Upper lobe of left lung (tissue), 6 donors: ENCODE measurements at places on chromosomes 1 and 21.

DNA sequence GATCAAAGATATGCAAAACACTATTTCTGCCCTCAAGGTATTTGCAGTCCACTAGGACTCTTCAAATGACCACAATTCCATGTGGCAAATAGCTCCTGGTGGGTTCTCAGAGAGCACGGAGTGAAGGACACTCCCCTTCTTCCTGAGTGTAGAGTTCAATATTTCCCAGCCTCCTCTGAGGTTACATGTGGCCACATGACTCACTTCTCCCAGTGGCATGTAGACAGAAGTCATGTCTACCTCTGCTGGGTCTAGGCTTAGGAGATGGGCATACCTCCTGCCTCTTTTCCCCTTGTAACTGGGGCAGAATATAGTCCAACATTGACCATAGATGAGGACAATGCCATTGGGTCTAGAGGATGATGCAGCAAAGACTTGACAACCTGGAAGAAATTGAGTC, 191.4 kb downstream of the MIS18A start:
- DNase-seq: no peak

- DNase-seq: no peak
These were observed 15.4 kb downstream of the COL16A1 start for GRCh38 chr1:31688233-31688918.

DNA sequence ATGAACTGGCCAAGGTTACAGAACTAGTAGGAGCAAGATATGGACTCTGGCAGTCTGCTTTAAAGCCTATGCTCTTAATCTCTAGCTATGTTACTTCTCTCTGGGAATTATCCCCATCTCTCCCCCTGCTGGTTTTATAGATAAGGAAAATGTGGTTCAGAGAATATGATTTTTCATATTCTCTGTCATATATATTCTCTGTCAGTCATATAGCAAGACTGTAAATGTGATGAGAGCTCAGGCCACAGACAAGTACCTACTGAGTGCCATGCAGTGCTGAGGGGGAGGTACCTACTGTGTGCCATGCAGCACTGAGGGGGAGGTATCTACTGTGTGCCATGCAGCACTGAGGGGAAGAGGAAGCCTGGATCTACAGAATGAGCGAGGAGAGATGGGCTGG, 220.3 kb upstream of the FGGY start:
- no peak for DNase-seq

DNA sequence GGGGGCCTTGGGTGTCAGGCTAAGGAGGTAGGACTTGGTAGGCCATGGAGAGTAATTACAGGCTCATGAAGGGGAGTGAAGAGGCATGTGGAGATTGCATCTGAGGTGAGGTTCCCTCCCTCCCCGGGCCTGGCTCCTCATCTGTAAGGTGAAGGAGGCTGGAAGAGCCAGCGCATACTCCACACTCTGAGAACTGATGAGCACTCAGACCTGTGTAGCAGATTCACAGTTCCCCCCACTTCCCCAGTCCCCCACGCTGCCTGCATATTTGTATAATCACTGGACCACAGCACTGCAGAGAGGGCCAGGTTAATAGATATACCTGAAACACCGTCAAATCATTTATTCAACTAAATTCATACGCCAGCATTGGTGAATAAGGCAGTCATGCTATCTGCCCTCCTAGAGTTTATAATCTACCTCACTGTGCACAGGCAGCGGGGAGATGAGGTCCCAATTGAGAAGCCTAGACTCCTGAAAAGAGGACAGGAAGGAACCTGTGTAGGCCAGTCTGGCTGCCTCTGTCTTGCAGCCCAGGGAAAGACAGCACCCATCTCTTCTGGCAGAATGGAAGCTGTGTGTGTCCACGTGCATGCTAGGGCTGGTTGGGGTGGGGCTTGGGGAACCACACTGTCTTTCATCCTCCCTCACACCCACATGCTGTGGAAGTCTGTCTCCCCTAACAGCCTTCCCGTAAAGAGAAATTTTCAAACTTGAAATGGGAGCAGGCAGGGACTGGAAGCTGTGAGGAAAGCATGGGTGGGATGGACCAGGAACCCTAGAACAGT, 110.6 kb upstream of the ATP1A1 start:
- no peak for DNase-seq

DNA sequence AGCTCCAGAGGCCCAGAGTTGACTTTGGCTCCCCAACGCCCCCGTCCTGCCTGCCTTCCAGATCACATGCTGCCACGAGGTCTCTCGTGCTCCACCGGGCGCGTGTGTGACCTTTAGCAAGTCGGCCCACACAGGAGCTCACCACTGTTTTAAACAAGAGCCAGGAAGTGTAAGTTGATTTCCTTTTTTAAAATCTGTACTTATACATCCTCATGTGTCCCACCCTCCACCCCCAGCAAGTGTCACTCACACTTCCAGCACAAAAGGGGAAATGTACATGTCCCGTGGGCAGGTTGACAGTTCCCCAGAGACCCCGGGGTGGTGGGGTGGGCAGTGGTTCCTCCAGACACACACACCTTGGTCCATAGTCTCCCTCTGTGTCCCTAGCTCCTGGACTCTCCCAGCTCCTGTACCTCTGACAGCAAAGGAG, 84.4 kb downstream of the STUM start:
- peak; percentile 56 for DNase-seq

DNA sequence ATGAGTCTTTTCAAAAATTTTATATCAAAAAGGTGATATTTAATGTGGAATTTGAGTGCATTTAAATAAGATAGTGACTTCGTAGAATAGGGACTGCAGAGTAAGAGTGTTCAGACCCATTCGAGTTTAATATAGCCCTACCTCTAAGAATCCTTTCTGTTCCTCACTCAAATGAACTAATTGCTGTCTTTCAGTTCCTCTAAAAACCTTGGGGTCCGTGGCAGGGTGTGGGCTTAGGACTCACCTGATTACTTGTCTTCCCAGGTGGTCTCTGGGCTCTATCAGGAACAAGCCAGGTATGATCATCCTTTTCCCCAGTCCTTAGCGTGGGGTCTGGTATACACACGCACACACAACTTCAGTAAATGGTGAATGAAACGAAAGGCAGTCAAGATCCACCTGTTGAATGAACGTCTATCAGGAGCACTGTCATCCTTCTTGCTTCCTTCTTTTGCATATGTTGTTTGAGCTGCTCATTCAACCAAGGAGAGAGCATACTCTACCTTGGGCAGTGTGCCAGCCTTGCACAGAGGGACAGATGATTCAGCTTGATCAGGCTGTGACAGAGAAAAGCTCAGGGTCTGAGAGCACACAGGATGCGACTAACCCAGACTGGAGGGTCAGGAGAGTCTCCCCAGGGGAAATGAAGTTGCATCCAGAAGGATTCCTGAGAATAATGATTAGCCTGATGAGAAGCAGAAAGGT, 1.2 kb upstream of the RNF11 start:
- peak; percentile 75 for DNase-seq

DNA sequence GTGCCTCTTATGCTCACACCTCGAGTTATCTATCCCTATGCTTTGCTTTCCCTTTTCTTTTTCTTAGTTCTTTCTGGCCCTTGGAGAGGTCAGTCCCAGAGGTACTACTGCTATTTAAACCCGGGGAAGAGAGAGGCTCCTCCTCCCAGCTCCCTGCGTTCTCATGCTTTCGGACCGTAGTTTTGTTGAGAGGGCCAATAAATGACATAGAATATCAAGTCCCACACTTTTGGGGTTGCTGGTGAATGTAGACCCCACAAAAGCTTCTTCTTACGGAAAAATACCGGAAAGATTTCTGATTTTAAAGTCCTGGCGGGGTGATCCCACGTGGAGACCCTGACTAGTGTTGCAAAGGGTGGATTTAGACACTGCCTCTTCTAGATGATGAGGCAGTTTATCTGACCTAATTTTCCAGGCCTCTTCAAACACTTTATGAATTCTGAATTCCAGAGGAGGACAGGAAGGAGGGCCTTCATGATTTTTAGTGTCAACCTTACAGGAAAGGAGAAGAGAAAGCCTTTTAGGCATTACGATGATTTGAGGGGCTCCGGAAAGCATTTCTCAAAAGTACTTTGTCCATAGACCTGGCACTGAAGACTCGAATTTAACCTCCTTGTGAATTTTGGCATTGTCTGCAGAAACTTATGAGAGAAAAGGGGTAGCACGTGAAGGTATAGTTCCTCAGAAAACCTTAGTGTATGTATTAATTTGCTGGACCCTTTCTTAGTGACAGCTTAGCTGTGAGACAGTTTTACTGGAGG, 694 bp downstream of the TMEM167B start:
- DNase-seq: no peak

DNA sequence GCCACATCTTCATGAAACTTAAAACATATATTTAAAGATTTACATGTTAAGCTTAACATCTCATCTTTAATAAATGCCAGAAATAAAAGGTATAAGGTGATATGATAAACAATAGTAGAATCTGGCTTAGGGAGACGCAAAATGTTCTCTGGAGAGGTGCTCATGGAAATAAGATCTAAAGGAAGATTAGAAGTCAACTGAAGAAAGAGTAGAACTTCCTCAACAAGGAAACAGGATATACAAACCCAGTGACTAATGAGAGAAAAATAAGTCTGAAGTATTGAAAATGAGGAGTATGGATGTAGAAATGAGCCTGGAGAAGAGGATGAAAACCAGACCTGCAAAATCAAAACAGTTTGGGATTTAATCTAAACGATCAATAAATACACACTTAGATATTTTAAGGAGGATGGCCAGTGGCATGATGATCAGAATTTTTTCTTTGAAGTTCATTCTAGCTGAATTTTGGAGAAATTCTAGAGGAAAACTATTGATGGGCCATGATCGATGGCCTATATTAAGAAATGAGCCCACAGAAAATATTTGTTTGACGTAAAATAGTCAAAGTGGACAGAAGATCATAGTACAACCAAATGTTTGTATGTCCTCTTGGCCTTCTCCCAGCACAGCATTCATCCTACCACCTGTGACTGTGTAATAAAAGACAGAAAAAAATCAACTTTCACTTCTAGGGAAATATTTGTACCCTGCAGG, 387.9 kb upstream of the PTBP2 start:
- no peak for DNase-seq

- no peak for DNase-seq
These were observed 12.8 kb upstream of the LMX1A start for GRCh38 chr1:165369255-165369848.

GRCh38 chr1:121418369-121419049, 233.7 kb downstream of the SRGAP2C start:
- no peak for DNase-seq

- DNase-seq: no peak
These were observed 57.4 kb downstream of the SSX2IP start for GRCh38 chr1:84632673-84633434.

DNA sequence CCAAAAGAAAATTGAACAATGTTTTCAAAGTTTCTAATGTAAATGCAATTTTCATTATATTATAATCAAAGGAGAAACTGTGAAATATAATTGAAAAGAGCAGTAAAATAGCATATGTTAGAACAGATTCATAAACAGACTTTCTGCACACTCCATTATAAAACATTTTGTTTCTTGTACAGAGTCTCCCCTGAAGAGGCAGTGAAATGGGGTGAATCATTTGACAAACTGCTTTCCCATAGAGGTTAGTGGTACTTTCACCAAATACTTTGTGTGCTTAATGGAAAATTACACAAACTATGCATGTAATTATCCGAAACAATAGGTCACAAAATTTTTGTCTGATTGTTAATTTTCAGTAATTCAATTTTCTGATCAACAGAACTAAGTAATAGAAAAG, 1.9 kb downstream of the RGS18 start:
- DNase-seq: no peak

- DNase-seq: no peak
These were observed 71.6 kb downstream of the PLXNA2 start for GRCh38 chr1:208172423-208173145.

DNA sequence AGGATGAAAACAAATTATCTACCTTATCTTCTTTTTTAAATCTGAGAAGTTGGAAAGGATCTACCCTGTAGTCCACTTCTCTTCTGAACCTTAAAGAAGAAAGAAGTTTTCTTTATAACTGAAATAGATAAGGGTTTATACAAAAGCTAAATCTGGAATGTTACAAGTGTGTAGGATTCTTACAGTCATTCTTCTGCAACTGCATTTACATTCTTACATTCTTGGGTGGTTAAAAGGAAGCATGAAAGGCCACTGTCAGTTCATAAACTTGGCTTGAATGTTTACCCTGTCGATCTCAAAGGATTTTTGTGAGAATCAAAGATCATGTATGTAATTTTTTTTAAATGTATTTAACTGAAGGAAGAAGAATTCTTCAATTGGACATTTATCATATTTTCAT, 142.1 kb upstream of the BRINP3 start:
- no peak for DNase-seq

DNA sequence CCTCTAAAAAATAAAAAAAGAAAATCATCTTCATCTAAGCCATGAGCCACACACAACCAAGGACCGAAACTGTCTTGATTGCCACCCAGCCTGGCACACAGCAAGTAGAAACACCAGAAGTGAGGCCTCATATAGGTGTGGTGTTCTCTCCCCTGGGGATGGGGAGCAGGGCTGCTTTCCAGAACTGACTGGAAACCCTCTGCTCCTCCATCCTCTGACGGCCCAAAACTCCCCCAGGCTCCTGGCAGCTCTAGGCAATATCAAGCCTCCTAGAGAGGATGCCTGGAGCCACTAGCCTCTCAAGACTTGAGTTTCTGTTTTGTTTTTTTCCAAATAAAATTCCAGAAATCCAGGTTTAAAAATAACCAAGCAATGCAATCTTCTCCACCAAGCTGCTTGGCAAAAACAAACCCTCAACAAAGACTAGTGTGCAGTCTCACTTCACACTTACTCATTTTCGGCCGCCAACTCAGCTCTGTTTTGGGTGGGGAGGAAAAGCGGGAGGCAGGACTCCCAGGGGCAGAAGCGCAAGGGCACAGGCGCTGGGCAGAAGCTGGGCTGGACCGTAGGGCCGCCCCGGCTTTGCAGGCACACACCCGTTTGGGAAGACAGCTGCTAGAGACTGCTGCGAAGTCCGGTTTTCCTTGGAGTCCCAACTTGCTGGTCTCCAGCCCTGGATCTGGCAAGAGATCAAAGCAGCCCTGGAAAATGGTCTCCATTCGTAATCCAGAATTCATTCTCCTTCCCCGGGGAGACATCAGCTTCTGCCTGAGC, 78.2 kb upstream of the CAPZB start:
- peak; percentile 27 for DNase-seq

DNA sequence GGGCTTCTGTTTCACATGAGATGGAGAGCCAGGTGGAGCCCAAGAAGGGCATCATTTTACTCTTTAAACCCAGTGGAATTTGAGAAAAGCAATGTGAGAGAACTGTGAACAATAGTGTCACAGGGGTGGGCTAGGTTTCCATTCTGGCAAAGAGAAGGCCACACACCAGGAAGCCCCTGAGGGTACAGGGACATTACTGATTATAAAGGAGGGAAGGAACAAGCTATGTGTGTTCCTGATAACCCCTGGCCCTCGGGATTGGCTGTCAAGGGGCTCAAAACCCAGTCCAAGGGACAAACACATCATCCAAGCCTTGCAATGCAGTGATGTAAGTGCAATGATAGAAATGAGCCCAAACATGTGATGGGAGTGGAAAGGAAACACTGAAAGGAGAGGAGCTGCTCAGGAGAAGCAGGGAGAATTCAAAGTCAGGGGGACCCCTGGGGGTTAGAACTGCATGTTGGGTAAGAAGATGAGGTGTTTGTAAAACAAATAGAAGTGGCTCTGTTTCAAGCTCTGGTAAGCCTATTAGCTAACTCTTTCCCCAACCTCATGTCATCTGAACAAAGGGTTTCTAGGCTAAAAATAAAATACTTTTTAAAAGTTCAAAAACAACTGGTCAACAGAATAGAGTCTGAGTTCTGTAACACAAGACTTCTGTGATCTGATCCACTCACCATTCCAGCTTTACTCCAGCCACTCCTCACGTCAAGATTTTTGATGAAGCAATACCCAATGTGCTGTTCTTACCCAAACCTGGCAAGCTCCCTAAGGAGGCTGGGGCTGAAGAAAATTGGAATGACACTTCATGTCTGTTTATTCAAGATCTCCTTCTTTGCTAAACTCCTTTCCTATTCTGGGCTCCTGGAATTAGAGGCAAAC, 51.1 kb upstream of the IL12RB2 start:
- peak; percentile 61 for DNase-seq
